ENCODE measurements at places on chromosomes 3 and 15.

- no peak for DNase-seq
Observed at GRCh38 chr3:55427739-55428138, 59.4 kb downstream of the WNT5A start.

GRCh38 chr3:61182662-61183061 is 68.6 kb downstream of the FHIT start:
- no peak for DNase-seq

DNA sequence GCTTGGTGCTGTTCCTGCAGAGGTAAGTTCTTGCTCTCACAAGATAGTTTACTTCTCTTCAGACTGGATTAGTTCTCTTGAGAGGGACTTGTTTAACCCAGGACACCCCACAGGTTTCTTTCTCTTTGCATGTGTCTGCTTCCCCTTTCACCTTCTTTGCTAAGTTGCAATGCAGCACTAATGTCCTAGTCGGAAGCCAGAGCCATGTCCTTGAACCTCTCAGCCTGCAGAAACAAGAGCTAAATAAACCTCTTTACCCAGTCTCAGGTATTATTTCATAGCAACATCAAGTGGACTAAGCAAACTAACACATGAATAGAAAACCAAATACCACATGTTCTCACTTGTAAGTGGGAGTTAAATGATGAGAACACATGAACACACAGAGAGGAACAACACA is 915.2 kb downstream of the NSUN3 start:
- no peak for DNase-seq

- DNase-seq: peak; percentile 40
Observed at GRCh38 chr15:67185621-67186225, 68.7 kb downstream of the AAGAB start.

DNA sequence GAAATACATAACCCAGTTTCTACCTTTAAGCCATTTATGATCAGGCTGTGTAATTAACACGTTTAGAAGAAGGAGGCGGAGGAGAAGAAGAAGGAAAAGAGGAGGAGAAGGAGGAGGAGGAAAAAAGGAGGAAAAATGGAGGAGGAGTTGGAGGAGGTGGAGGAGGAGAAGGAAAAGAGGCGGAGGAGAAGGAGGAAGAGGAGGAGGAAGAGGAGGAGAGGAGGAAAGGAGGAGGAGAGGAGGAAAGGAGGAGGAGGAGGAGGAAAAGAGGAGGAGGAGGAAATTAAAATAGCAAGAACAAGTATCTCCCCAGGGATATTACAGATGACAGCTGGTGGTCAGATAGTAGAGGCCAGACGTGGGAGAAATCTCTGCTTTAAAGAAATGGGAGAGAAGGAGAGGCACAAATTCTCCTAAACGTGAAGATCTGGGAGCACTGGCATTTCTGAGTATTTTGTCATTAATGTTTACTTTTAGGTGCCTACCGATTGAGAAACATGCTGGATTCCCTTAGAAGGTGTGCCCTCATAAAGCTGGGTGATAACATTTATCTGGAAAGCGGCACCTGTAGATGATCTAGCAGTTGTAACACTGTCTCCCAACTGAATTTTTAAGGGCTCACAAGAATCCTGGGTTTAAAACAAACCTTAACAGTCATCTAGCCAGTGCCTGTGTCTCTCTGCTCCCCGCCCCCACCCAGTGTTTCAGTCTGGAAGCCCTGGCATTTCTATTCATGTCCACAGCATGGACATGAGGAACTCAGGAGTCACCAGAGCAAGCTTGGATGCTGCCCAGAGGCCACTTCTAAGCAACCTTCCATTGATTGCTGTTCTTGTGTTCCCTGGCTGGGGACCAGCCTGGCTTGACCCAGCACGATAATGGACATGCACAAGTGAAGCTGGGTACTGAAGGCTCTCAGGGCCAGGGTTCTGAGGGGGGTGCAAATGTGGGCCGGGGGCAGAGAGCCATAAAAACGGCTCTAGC is 75.2 kb downstream of the CHRNA7 start:
- no peak for DNase-seq

GRCh38 chr3:28924744-28925360 is 356.0 kb upstream of the RBMS3 start:
- no peak for DNase-seq

DNA sequence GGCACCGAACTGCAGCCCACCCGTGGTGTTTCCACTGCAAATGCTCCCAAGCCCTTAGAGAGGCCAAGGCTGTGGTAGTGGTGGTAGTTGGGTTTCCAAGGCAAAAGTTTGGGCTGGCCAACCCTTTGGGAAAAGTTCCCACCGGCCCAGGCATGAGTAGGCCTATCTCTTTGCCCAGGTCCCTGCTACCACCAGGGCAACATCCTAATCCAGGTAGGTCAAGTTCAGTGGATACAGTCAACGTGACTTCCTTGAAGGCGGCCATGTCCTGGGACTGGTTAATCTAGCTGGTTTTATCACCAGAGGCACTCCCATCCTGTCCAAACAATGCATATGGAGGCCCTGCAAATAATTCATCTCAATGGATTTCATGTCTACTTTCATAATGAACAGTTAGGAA is 1.6 kb upstream of the ONECUT1 start:
- DNase-seq: no peak

Data from activated CD4-positive, alpha-beta T cell treated with anti-CD3 and anti-CD28 coated beads for 36 hours (primary cell).